ENCODE measurements at places on chromosomes 5 and 9.

DNA sequence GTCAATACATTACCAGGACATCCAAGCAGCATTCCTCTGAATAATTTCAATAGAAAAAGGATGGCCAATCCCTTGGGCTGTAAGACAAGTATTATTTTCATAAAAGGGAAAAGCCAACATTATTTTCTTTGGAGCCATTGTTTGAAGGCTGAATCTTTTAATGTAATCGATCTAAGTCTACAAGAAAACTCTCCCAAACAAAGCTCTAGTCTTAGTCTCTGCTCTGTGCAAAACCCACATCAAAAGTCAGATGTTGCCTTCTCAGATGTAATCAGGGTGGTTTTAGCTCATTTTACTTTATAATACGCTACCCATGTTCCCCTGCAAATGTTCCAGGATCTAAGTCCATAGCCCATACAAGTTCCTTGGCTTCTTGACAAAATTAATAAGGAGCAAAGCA is 325.6 kb downstream of the TRPM3 start:
- no peak for DNase-seq

GRCh38 chr5:67971223-67971830 is 244.2 kb upstream of the PIK3R1 start:
- no peak for DNase-seq

DNA sequence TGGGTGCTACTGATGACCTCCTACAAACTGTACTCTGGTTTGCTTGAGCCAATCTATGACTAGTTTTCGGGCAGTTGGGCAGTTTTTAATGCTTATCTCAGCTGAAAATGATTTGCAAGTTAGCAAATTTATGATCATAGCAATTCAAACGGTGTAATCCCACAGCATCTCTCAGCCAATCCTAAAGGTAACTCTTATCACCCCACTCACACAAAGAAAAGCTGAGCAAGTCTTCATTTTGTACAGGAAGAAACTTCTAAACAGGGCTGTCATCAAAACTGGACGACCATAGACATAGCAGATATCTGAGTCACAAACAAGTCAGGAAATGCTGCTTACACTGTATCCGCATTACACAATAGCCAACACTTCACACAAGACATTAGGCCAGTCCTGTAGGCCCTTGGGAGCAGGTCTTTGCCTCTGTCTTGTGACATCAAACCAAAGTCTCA is 2.6 kb upstream of the ENC1 start:
- no peak for DNase-seq

- DNase-seq: no peak
Measured at GRCh38 chr9:27561685-27562084, 11.6 kb downstream of the C9orf72 start.

GRCh38 chr5:142758062-142758795 is 11.9 kb upstream of the ARHGAP26 start:
- DNase-seq: no peak

- no peak for DNase-seq
Measured at GRCh38 chr5:107277485-107278125, 393.1 kb downstream of the EFNA5 start.

GRCh38 chr9:3865141-3865772 is 339.5 kb upstream of the RFX3 start:
- no peak for DNase-seq

DNA sequence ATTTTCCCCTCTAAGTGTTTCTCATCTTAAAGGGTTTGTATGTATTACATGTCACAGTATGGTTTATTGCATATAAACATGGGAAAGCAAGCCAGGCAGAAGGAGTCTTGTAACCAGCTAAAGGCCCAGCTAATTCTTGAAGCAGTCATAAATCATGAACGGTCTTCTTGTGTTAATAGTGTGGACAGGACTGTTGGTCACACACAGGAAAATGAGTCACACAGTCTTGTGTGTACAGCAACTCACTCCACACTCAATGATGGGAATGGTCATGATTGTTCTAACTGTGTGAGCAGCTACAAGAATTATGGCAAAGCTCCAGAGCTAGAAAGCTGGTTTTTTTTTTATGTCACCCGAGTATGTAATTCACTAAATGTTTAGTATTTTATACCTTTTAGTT is 123.9 kb downstream of the GHR start:
- no peak for DNase-seq

DNA sequence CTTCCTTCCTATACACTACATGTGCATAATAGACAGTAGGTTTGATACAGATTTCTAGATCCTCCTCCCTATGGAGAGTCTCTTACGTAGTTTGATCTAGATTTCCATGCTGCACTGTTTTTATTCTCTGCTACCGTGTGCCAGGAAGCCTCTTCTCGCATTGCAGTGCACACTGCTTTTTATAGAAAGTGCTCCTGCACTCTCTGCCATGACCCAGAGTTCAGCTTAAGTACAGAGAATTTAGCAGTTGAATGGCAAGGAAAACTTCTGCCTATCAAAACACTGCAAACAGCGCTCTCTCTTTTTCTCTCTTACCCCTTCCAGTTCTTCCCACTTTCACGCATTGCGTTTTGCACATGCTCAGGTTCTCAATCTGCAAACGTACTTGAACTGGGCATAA is 187.4 kb downstream of the ARHGAP26 start:
- no peak for DNase-seq

DNA sequence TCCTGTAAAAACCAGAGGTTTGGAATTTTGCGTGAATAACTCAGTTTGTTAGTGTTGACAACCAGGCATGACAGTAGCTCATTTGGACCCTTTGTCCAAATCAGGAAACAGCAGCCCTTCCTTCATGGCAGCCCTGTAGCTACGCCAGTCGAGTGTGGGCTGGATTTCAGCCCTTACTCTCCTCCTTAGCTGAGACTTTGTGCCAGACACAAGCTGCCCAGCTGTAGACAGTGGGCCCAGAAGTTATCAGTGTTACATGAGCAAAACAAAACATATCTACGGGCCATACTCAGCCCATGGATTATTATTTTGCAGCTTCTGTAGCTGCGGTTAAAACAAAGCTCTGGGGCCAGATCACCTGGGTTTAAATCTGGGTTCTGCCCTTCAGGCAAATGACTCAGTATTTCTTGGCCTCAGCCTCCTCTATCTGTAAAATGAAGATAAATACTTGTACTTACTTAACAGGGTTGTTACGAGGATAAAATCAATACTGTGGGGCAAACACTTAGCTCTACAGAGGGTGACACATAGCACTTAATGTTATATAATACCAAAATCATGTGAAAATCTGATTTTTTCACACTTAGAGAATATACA is 76.9 kb downstream of the GHR start:
- no peak for DNase-seq

- no peak for DNase-seq
Measured at GRCh38 chr5:35821513-35821912, 35.2 kb upstream of the IL7R start.

DNA sequence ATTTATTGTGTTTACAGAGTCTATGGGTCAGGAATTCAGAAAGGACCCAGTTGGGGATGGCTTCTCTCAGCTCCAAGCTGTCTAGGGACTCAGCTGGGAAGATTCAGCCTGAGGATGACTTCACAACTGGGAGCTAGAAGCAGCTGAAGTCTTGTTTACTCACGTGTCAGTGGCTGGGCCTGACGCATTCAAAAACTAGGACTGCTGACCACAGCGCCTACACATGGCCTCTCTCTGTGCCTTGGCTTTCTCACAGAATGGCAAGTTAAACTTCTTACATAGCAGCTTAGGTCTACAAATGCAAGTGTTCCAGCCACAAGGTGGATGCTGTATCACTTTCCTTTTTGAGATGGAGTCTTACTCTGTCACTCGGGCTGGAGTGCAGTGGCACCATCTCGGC is 16.3 kb upstream of the PPP2CA start:
- no peak for DNase-seq

- DNase-seq: no peak
Measured at GRCh38 chr5:59608745-59609144, 284.8 kb downstream of the PDE4D start.

DNA sequence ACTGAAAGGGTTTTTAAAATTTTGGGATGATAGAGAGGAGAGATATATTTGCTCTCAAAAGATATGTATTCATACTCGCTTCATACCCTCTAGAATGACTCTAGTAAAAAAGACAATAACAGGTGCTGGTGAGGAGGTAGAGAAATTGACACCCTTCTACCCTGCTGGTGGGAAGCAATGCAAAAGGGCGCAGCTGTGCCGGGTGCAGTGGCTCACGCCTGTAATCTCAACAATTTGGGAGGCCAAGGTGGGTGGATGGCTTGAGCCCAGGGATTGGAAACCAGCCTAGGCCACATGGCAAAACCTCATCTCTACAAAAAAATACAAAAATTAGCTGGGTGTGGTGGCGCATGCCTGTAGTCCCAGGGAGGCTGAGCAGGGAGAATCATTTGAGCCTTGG is 33.9 kb upstream of the NXNL2 start:
- no peak for DNase-seq

DNA sequence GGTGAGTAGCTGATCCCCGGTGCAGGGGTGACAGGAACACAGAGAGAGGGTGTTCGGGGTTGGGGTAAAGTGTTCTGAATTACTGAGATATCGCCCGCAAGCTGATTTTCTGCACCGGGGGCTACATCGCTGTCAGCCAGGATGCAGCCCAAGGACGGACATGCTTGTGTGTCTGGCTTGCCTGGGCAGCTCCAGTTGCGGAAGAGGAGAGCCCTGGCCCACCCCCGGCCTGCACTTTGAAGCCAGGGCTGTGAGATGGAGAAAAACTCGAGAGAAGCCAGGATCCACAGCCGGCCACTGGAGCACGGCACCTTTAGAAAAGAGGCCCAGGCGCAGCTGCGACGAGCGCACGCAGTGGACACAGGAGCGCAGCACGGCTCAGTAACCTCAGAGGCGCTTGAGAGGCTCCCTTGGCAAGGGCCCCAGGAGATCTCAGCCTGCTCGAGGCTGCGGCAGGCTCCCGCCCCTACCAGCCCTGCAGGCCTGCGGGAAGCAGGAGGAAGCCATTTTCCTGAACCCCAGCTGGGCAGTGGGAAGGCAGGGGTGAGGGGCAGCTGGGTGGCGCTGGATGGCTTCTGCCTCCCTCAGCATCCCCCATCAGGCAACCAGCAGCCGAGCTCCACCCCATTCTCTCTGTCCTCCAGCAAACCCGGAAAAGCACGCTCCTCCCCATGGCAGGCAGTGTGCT is 59.2 kb downstream of the C9orf50 start:
- DNase-seq: no peak

All from activated T-cell treated with anti-CD3 and anti-CD28 coated beads for 24 hours (primary cell).